ENCODE measurements at places on chromosomes 12 and 14. TPM values are rescaled to one million over a fixed set of nuclear protein-coding genes. Genes with fewer than 3 reads are reported as not detected.

GRCh38 chr14:105043641-105044040, 21.6 kb downstream of the GPR132 start:
- H3K4me1 ChIP-seq = no peaks in the 10 kb centered on the region
- H3K27ac ChIP-seq = no peak overlapping the region
- no peak overlapping the region for H3K4me3 ChIP-seq
- DNase-seq = no peak
- no peaks in the 10 kb centered on the region for H3K36me3 ChIP-seq
- H3K27me3 ChIP-seq = no peaks in the 10 kb centered on the region

GRCh38 chr14:104571246-104571645, 8.3 kb upstream of the C14orf180 start:
- no peak overlapping the region for H3K27ac ChIP-seq
- peaks cover 30% of the 10 kb centered on the region for H3K27me3 ChIP-seq
- no peaks in the 10 kb centered on the region for H3K4me1 ChIP-seq
- no peak overlapping the region for H3K4me3 ChIP-seq
- H3K36me3 ChIP-seq = no peaks in the 10 kb centered on the region

DNA sequence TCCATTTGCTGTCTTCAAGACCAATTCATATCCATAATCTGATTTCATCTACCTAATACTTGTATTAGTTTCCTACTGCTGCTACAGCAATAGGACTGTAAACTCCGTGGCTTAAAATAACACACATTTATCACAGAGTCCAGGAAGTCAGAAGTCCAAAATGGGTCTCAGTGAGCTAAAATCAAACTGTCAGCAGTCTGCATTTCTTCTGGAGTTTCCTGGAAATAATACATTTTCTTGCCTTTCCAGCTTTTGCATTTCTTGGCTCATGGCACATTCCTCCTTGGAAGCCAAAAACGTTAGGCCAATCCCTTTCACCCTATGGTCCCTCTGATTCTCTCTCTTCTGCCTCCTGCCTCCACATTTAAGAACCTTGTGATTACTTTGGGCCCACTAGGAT, 239.8 kb downstream of the PRKD1 start:
- no peaks in the 10 kb centered on the region for H3K27me3 ChIP-seq
- no peak for DNase-seq
- H3K4me1 ChIP-seq = no peaks in the 10 kb centered on the region
- no peak overlapping the region for H3K4me3 ChIP-seq
- no peak overlapping the region for H3K27ac ChIP-seq

- no peaks in the 10 kb centered on the region for H3K36me3 ChIP-seq
- H3K27me3 ChIP-seq = no peaks in the 10 kb centered on the region
- H3K27ac ChIP-seq = no peak overlapping the region
- no peak for DNase-seq
Measured at GRCh38 chr12:54009171-54010052, 627 bp downstream of the HOXC8 start.

DNA sequence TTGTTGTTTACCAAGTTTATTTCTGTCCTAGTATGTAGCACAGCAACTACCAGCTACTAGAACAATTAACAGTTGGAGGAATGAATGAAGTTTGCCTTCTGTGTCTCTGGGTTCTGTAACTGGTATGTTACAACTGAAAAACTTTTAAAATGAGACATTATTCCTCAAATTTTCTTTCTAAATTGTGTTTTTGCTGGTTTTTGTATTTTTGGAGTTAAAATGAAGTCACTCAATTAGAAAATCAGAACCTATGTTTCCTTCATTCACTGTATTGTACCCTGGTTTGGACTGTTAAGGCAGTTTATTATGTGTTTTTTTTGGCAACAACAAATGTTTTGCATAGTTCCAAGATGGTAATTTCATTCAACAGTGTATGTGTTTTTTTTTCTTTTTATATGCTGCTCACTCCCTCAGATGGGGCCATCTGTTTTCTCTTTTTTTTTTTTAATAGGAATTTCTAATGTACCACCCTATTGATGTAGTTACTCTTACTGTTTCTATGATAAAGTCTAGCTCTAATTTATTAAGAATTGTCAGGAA, 30.2 kb upstream of the EVL start:
- H3K36me3 ChIP-seq = no peaks in the 10 kb centered on the region
- no peak overlapping the region for H3K4me3 ChIP-seq

GRCh38 chr12:119208626-119209061, 29.9 kb downstream of the HSPB8 start:
- H3K4me1 ChIP-seq = no peaks in the 10 kb centered on the region
- no peaks in the 10 kb centered on the region for H3K27me3 ChIP-seq
- no peak for DNase-seq
- no peak overlapping the region for H3K27ac ChIP-seq
- no peak overlapping the region for H3K4me3 ChIP-seq

DNA sequence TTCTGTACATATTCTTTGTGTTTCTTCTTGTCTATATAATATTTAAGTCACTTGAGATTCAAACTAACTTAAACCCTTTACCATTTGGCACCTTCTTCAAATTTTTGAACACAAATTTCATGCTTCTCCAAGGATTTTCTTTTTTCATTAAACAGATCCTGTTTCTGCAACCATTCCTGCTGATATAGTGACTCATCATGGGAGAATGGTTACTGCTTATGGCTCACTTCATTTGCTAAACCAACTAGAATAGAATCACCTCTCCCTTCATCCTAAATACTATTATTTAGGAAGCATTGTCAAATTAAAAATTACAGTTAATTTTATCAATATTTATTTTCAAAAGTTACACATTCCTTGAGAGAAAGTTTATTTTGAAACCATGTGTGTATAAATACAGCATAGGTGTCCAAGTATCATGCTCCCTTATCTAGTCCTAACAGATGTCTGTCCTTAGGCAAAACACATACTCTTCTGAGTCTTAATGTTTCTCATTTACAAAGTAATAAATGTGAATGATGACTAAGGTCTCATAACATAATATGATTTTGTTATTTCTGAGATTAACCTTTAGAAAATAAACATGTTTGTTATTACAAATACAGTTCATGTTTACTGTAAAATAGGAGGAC, 40.7 kb downstream of the PLCZ1 start:
- H3K27me3 ChIP-seq = no peaks in the 10 kb centered on the region
- peaks cover 11% of the 10 kb centered on the region for H3K4me1 ChIP-seq
- H3K36me3 ChIP-seq = no peaks in the 10 kb centered on the region
- no peak overlapping the region for H3K4me3 ChIP-seq

DNA sequence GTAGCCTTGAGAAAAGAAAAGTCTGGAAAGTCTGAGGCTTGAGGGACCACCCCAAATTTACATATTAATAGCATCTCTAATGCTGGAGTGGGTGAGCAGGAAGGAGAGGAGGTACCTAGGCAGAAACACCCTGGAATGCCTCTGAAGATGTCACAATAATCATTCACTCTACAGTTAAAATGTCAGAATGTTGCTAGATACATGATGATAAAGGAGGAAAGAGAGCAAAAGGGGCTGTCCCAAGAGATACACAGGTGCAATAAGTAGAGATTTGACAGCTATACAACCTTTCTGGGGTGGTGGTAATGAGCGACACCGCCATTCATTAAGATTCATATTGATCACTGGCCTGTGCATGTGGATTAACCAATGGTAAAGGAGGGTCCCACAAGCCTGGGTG, 540.5 kb upstream of the FBXO33 start:
- H3K4me1 ChIP-seq = no peaks in the 10 kb centered on the region
- no peak overlapping the region for H3K27ac ChIP-seq
- no peaks in the 10 kb centered on the region for H3K27me3 ChIP-seq
- H3K4me3 ChIP-seq = no peak overlapping the region
- H3K36me3 ChIP-seq = no peaks in the 10 kb centered on the region
- DNase-seq = no peak

DNA sequence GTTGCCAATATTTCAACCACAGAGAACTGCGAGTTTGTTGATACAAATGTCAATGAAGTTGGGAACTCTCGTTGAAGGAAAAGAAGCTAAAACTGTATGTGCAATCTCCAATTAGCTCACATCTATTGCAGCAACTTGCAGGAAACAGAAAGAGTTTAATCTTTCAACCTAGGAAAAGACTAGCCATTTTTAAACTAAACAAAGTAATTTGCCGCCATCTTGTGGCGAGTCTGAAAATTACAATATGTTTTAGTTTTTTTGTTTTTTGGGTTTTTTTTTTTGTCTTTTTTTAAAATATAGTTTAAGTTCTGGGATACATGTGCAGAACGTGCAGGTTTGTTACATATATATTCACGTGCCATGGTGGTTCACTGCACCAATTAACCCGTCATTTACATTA, 131.2 kb upstream of the FOXG1 start:
- H3K4me3 ChIP-seq = no peak overlapping the region
- peak; percentile 47 for DNase-seq
- H3K27ac ChIP-seq = no peak overlapping the region
- no peaks in the 10 kb centered on the region for H3K4me1 ChIP-seq
- H3K36me3 ChIP-seq = no peaks in the 10 kb centered on the region
- no peaks in the 10 kb centered on the region for H3K27me3 ChIP-seq

DNA sequence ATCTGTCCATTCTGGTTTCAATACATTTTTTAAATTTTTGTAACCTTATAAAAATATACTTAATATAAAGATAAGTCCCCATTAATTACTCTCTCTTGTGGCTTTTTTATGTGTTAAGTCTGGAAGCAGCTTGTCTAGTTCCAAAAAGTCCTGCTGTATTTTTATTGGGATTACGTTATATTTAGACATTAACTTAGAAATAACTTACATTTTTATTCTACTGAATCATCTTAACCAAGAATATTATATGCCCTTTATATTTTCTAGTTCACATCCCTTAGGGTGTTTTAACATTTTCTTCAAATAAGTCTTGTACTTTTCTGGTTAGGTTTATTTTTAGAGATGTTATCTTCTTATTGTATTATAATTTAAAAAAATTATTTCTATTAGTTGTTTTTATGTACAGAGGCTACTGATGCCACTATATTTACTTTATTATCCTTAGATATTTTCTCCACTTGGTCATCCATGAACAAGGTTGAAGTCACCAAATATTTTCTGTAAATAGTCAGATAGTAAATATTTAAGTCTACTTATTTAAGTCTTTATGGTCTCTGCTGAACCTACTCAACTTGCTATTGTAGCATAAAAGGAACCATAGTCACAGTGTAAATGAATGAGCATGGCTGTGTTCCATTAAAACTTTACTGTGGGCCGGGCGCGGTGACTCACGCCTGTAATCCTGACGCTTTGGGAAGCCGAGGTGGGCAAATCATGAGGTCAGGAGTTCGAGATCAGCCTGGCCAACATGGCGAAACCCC, 132.4 kb upstream of the NEDD1 start:
- H3K27me3 ChIP-seq = no peaks in the 10 kb centered on the region
- peaks cover 41% of the 10 kb centered on the region for H3K4me1 ChIP-seq
- no peaks in the 10 kb centered on the region for H3K36me3 ChIP-seq
- peak; percentile 74 for DNase-seq
- no peak overlapping the region for H3K4me3 ChIP-seq
- peak overlapping the region; percentile 81 for H3K27ac ChIP-seq

- H3K36me3 ChIP-seq = peaks cover 8% of the 10 kb centered on the region
- no peaks in the 10 kb centered on the region for H3K27me3 ChIP-seq
- H3K4me3 ChIP-seq = no peak overlapping the region
- peak overlapping the region; percentile 40 for H3K27ac ChIP-seq
- H3K4me1 ChIP-seq = peaks cover 27% of the 10 kb centered on the region
Measured at GRCh38 chr14:55071870-55072640, 20.6 kb downstream of the MAPK1IP1L start.

DNA sequence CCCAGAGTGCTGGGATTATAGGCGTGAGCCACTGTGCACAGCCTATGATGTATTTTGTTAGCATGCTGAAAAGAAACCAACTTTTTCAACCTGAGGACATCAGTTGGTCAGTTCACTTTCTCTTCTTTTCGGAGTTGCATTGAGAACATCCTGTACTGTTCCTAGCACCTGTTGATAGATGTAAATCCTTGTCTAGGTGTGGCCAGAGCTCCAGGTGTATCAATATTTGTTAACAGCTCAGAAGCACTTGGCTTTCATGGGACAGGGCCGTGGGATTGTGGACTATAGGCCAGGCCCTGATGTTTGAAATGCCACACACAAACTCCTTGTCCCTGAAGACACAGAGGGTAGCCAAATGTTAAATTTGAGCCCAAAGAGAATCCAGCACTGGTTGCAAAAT, 14.9 kb downstream of the HCAR2 start:
- H3K27ac ChIP-seq = no peak overlapping the region
- DNase-seq = no peak
- H3K4me1 ChIP-seq = no peaks in the 10 kb centered on the region
- H3K4me3 ChIP-seq = no peak overlapping the region

DNA sequence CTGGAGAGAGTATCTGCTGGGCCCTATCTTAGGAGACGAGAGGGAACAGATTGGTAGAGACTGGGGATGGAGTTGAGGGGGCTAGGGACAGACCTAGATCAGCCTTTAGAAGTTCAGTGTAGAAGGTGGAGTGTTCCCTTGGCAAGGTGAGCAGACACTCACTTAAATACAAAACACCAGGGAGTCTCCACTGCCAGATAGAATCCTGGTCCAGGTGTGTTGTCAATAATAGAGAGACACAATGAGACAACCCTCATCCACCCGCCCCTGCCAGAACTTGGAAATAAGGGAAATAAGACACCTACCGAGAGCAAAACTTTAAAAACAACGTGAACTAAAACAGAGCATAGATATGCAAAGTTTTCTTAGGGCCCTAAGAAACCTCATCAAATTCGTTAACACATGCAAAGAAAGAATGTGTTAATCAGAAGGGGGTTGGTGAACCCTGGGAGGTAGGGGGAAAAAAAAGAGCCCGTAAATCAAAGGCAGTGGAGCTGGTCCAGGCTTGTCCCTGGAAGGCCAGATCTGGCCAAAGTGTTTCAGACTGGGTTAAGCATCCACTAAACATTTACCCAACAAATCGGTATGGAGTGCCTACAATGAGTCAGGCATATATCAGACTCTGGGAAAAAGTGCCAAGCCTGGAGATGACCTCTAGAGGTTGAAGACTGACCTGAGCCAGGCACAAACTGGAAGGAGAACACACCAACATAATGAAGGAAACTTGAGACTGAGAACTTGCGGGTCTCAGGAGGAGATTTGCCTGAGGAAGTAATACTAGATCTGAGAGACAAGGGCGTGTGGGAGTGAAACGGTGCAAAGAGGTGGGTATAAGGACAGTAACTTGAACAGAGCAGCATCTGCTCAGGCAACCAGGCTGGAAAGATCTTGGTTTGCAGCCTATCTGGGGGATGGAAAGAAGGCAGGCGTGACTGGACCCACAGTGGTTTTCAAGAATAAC, 37.0 kb upstream of the OTX2 start:
- no peak for DNase-seq
- no peaks in the 10 kb centered on the region for H3K27me3 ChIP-seq
- no peak overlapping the region for H3K27ac ChIP-seq
- H3K36me3 ChIP-seq = no peaks in the 10 kb centered on the region
- no peaks in the 10 kb centered on the region for H3K4me1 ChIP-seq
- H3K4me3 ChIP-seq = no peak overlapping the region

- H3K4me1 ChIP-seq = peaks cover 22% of the 10 kb centered on the region
- H3K4me3 ChIP-seq = peak overlapping the region; percentile 56
- H3K27me3 ChIP-seq = no peaks in the 10 kb centered on the region
Measured at GRCh38 chr12:26126340-26127284, 1.8 kb upstream of the BHLHE41 start.

- no peak overlapping the region for H3K27ac ChIP-seq
- peaks cover 20% of the 10 kb centered on the region for H3K36me3 ChIP-seq
- no peak overlapping the region for H3K4me3 ChIP-seq
- DNase-seq = no peak
- H3K4me1 ChIP-seq = no peaks in the 10 kb centered on the region
Measured at GRCh38 chr14:102203382-102203781, 63.7 kb downstream of the WDR20 start.

Gene SIRT4
- total RNA-seq = 0.60 TPM

Gene BCL2L14
- total RNA-seq = not detected

Gene CMAS
- total RNA-seq = 30.8 TPM

Gene PTGER2
- 2.9 TPM for total RNA-seq

Gene C12orf60
- total RNA-seq = 0.53 TPM

Gene FOXA1
- 0.87 TPM for total RNA-seq

All from SJSA1 (cell line).